Nephron progenitor cell (in vitro differentiated cells): ENCODE measurements at places on chromosomes 7 and 10.

- peak; percentile 64 for DNase-seq
These were observed 792 bp downstream of the ZNF746 start for GRCh38 chr7:149496642-149497391.

- no peak for DNase-seq
These were observed 5.9 kb upstream of the LRMDA start for GRCh38 chr10:75425291-75426079.

DNA sequence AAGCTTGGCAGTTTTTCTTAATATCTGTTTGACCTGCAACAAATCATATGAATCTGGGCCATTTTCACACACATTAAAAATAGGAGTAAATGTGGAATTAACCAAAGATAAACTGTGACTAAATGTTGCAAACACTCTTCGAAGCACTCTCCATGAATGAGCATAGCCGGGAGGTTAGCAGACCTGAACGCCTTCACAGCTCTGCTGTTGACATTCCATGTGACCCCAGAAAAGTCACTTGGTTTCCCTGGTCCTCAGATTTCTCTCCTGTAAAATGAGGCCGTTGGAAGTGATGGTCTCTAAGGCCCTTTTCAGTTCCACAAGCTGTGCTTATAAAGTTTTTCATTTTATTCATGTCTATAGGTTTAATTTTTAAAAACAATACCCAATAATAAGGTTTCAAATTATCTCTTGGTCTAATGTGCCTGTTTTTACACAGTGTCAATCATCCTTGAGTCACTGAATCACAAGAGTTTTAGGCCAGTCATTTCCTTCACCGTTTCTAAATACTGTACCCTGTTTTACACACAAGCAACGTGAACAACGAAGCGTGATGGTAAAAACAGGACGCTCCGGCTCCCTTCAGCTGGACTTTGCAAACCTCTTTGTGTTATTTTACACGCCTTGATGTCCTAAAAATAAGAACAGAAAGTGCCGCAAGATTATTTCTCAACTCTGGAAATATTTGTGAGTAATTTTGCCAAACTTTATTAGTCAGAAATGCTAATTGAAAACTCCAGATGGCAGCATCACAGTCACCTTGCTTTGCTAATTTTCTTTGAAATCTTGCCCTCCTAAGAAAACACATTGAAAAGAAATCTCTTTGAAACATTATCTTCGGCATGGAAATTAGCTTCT is 38.6 kb upstream of the MET start:
- DNase-seq = peak; percentile 15

- DNase-seq = no peak
These were observed 170.8 kb upstream of the DGKB start for GRCh38 chr7:15073301-15073700.

DNA sequence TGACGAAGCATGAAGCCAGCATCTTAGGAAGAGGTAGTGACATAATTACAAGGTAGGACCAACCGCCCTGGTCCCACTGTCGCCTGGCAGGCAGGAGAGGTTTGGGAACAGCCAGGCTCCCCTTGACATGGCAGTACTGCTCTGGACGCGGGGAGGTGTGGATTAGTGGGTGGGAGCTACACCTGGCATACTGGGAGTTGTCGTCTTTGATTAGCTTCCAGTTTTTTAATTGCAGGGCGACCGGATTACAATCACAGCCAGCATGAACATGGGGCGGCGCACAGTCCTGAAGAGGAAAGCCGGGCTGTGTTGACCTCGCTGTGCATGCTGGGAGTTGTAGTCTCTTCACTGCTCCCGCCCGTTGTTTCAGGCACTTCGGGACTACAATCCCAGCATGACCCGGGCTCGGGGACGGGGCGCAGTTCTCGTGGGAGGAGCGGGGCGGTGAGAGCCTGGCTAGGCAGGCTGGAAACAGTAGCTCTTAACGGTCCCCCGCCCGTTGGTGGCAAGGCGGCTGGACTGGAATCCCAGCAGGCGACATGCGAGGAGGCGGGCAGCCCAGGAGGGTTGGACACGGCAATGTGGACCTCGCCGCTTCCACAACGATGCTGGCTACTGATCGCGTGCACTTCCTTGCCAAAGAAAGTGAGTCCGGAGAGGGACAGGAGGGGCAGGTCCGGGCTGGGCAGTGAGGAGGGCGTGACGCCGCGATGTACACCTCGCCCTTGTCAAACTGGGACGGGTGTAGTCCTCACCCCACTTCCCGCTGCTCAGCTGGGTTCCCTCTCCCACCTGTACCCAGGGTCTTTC is 98.0 kb upstream of the ZNF722 start:
- DNase-seq = no peak

- no peak for DNase-seq
These were observed 25.9 kb downstream of the HSPB1 start for GRCh38 chr7:76328389-76328788.

GRCh38 chr7:68785036-68785435 is 813.2 kb upstream of the AUTS2 start:
- no peak for DNase-seq

DNA sequence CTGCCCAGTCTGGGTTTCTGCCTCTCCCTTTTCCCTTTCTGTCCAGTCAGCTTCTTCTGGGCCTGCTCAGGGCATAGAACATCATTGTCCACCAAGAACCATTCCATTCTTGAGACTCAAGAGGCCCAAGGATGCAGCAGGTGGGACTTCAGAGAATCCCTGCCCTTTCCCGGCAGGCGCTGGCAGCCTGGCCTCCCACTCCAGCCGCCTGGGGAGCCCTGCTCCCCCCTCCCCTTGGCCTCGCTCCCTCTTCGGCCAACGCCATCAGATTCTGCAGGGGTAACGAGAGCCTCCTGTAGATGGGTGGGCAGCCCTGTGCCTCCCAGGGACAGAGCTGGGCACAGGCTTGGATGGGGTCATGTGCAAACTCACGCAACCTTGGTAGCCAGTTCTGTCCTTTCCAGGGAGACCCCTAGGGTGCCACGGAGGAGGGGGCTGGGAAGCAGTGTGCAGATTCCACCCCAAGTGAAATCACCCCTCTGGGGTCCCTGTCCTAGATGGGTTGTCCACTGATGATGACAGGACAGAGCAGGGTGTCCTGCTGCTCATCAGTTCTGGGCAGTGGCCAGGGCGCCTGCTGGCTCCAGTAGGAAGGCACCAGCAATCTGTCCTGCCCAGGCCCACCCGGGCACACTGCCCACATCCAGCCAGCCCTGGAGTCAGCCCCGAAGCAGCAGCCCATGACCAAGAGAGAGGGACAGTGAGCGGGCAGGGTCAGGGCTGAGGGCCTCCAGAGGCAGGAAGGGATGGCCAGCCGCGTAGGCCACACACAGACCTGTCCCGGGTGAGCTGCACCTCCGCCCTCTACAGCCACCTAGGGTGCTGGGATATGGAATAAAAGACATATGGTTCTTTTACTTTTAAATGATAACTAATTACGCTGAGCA is 47.7 kb downstream of the RASGEF1A start:
- no peak for DNase-seq

- DNase-seq = no peak
These were observed 76.4 kb upstream of the C1GALT1 start for GRCh38 chr7:7105800-7106582.

DNA sequence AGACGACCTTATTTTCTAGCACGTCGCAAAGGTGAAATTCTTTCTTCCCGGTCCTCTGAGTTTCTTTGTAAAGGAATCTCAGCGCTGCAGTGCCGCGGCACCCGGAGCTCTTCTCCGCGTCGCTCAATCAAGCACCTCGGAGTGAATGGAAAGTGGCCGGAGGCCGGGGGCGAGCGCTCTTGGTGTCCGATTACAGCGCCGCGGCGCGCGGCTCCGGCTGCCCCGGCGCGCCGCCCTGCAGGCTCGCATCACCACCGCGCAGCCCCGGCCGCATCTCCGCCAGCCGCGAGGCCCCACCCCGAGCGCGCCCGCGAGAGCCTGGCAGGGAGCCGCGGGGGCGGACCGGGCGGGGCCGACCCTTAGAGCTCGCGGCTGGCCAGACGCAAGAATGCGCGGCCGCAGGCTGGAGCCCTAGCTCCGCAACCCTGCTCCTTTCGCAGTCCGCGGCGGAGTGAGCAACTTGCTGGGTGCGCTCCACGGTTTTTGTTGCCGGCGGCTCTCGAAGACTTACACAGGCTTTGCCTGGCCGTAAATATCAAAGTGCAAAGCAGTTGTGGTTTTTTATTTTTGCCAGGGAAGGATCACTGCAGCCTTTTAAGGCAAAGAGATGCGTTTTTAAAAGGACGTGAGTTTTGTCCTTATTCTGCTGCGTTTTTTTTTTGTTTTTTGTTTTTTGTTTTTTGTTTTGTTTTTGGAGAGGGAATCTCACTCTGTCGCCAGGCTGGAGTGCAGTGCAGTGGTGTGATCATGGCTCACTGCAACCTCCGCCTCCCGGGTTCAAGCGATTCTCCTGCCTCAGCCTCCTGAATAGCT is at the start of gene SEMA3C:
Gene SEMA3C, minus strand, starts transcription at position 143 of the 813 bp plus-strand sequence. CDS start 2,270 bp downstream, outside the sequence.
- DNase-seq = peak; percentile 94

- DNase-seq = no peak
These were observed 26.3 kb downstream of the NPTX2 start for GRCh38 chr7:98643236-98643985.

- DNase-seq = no peak
These were observed 21.4 kb upstream of the HELLS start for GRCh38 chr10:94524146-94524545.

GRCh38 chr10:119742947-119743648 is 17.2 kb downstream of the INPP5F start:
- peak; percentile 22 for DNase-seq

GRCh38 chr10:24207781-24208611 is 942 bp upstream of the KIAA1217 start:
- no peak for DNase-seq

- DNase-seq = no peak
These were observed 185.9 kb downstream of the RAB11FIP2 start for GRCh38 chr10:117860823-117861222.

GRCh38 chr10:63591600-63592379 is 70.6 kb downstream of the REEP3 start:
- no peak for DNase-seq

- no peak for DNase-seq
These were observed 11.2 kb downstream of the EMX2 start for GRCh38 chr10:117553815-117554172.

DNA sequence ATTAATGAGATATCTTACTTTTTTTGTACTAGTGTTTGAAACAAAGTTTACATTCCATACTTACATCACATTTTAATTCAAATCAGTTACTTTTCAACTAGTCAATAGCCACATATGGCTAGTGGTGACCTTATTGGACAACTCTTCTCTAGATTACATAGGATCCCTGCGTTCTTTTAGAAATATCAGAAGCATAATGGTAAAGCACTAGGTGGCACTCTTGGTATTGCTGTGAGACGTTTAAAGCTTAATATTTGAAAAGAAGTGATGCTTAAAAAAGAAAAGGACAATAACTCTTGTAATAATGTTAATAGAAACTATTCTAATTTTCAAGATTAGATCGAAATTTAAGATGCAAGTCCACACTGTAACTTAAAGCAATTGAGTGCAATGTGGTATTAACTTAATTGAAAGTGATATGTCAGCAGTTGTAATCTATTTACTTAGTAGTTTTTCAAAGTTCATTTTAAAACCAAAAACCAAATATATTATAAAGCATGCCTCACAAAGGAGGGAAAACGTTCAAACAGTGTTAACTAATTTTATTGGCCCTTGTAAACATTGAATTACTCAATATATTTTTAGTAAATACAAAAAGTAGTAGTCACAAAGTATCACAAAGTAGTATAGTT is 339.1 kb downstream of the ATRNL1 start:
- no peak for DNase-seq

DNA sequence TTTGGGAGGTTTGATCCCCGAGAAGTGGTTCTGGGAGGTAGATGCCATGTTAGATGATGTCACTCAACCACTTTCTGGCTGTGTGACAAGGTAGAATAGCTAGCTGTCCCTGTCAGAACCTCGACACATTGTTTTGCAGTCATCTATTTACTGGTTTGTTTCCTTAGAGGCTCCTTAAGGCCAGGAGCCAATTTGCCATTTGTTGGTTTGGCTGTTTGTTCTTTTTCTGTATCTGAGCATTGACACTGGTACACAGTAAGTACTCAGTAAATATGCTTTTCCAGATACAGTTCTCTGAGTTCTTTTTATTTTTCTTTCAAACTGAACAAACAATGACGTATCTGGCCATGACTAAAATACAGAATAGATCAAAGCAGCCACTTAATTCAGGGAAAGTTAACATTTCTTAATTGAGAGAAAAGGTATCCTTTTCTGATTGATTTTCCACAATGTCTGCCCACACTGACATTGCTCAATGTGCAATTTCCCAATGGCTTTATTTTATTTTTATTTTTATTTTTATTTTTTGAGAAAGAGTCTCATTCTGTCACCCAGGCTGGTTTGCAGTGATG is 121.6 kb downstream of the SPAG6 start:
- no peak for DNase-seq

- peak; percentile 60 for DNase-seq
These were observed 4.7 kb upstream of the ARPC1B start for GRCh38 chr7:99369767-99370391.

GRCh38 chr10:101781655-101781983 is 1.6 kb downstream of the NPM3 start:
- no peak for DNase-seq

GRCh38 chr7:71787513-71787912 is 624.6 kb downstream of the CALN1 start:
- DNase-seq = no peak

DNA sequence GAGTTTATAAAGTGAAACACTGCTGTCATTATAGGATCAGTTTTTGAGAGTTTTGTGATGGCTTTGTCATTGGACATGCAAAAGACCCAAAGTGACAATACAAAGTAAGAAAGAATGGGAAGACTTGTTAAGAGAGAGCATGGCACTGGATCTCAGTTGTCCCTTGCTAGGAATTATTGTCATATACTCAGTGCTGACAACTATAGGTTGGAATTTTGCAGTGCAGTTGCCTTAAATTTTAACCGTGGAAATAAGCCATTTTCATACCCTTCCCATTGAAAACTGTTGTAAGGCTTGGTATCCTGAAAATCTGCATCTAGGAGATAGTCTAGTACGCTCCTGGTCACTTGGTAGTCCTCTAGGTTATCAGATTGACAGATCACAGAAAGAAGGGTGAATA is 1156.7 kb downstream of the GATA3 start:
- DNase-seq = no peak

DNA sequence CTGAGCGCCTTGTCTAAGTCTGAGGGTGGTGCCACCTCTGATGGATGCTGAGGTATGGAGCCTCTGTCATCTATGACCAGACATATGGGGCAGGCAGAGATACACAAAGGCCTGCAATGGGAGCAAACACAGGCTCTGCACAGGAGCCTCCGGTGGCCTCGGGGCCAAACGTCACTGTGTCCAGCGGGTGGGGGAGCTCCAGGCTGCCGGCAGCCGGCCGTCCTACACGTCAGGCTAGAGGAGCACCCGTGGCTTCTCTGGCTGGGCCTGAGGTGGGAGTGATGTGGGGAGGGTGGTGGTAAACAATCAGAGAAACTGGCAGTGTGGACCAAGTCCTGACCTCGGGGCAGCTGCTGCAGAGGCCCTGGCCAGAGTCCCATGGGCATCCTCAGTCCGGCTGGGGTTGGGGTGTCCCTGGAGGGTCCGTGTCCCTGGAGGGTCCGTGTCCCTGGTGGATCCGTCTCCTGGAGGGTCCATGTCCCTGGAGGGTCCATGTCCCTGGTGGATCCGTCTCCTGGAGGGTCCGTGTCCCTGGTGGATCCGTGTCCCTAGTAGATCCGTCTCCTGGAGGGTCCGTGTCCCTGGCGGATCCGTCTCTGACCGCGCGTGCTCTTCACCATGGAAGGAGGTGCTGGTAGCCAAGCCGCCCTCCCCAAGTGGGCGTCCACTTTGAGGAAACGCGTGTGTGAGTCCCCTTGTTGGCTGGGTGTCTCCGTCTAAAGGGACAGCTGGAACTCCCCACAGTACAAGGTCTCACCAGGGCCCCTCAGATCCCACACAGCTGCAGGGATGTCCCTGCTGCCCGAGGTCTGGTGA is 24.2 kb upstream of the FAM20C start:
- DNase-seq = no peak
